Left cardiac atrium (tissue), 4 donors: ENCODE measurements at places on chromosomes 11 and 22.

GRCh38 chr11:19679952-19680828, 32.4 kb upstream of the NAV2 start:
- peak; percentile 94 for DNase-seq

- no peak for DNase-seq
Measured at GRCh38 chr11:77170107-77170506, 42.1 kb downstream of the MYO7A start.

GRCh38 chr11:46127150-46127638, 5.9 kb upstream of the PHF21A start:
- DNase-seq = peak; percentile 28

DNA sequence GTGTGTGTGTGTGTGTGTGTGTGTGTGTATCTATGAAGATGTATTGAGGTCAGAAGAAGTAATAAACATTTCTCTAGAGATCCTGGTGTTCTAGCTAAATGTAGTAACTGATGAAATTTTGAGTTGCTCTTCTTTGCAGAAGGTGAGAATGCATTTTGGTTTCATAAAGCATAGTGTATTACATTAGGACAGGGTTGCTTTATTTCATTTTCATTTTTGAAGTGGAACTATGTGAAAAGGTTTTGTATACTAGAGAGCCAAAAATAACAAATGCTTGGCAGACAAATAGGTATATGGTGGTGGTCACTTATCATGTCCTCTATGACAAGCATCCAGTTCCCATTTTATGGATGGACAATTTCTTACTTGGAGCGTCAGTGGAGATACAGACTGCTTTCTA, 99.0 kb downstream of the CASP12 start:
- DNase-seq = no peak

DNA sequence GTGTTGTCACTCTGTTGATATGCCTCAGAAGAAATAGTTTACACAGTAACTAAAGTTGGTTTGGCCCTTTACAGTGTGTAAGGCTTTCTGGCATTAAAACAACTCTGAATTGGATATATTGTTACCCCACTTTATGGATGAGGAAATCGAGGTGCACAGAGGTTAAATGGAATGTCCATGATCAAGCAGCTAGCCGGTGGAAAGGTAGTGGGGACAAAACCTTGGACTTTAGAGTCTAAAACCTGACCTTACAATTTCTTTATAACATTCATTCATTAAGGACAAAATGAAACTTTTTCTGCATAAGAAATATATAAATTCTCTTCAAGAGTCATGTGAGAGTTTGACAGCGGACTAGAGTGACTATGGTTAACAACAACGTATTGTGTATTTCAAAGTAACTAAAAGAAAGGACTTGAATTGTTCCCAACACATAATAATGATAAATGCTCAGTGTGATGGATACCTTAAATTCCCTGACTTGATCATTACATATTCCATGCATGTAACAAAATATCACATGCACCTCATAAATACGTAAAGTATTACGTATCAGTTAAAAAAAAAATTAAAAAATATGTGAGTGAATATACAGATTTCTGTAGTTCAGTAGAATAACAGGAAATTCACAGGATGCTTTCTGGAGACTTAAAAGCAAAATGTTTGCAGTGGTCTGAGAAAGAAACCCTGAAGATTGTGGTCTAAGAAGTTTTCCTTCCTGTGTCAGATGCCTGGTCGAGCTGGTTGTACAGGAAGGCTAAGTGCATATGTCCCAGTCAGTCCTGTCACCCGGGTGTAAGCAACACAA, 51.0 kb downstream of the TEAD1 start:
- DNase-seq = no peak

GRCh38 chr11:10930972-10931760, 73.3 kb upstream of the ZBED5 start:
- peak; percentile 75 for DNase-seq

DNA sequence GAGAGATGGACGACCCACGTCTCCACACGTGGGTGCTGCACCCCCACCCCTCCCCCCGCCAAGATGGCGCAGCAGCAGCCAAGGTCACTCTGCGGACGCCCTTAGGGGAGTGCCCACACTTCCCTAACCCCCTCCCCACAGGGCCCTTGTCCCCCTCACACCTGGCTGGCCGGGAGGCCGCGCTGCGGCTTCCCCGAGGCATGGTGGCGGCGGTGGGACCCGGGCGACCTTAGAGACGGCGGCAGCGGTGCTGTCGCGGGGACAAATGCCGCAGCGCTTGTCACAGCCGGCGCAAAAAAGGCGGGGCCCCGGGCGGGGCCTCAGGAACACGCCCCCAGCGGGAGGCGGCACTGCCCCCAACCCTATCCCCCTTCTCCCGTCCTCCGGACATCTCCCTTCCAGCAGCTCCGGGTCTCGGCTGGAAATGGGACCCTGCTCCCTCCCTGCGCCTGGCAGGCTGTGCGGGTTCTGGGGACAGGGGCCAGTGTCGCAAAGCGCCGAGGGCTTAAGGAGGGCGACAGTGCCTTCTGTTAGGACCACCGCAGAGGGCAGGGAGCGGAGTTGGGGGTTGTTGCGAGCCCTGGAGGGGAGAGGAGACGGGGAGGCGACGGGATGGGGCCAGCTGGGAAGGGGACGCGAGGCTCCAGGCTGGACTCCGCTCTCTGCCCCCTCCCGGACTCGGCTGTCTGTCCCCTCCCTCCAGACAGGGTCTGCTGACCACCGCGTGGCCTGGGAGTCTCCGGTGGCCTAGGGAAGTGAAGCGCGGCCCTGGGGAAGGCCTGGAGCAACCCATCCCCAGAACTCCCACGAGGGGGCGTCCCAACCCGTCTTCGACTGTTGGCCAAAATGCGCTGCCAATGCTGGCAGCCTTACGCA, at the start of gene CHCHD10:
Gene CHCHD10 (minus strand): TSS at position 300 of the 876 bp plus-strand sequence. CDS start 98 bp downstream, at position 202.
- DNase-seq = peak; percentile 88

DNA sequence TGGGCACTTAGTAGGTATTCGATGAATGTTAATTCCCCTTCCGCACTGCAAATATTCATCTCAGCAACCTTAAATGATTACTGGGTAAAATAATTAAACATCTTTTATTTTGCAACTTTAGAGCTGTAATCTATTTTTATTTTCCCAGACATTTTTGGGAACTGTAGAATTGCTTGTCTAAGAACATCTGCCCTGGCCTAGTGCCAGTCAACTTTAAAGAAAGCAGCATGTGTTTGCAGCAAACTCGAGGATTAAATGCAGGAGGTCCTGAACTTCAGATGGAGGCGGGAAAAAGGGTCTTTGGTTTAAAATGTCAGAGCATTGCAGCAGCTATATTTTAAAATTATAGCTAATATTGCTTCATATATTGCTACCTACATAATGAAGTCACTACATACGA, 190.0 kb downstream of the PGR start:
- no peak for DNase-seq

GRCh38 chr11:102981324-102981910, 25.9 kb upstream of the MMP13 start:
- DNase-seq = no peak
